WTC11 (cell line): ENCODE measurements at places on chromosomes 5 and 9. TPM values are rescaled to one million over a fixed set of nuclear protein-coding genes. Genes with fewer than 3 reads are reported as not detected.

GRCh38 chr9:14560194-14560593, 133.0 kb downstream of the ZDHHC21 start:
- H3K4me3 ChIP-seq: no peak overlapping the region
- H3K27me3 ChIP-seq: no peaks in the 10 kb centered on the region; the same call in 1 of the 2 replicates
- no peak for DNase-seq
- H3K36me3 ChIP-seq: no peaks in the 10 kb centered on the region
- H3K4me1 ChIP-seq: peaks cover 24% of the 10 kb centered on the region

DNA sequence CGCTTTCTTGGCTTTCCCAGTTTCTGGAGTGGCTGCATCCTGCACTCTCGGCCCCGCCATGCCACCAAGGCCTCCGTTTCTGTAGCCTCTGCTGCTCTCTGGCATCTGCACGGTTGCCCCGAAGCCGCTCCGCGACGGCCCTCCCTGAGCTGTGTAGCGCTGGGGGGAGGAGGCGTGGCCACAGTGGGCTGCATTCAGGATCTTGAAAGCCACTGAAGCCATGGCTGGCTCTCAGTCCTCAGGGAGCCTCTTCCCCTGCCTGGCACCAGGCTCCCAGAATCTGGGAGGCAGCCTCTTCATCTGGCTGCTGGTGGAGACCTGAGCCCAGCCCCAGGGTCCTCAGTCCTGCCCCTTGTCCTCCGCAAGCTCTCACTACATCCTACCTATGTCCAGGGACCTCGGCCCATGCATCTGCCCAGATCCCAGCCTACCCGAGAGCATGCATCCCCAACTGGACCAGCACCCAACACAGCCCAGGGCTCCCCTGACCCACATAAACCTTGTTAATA, 25.1 kb downstream of the PAEP start:
- H3K27ac ChIP-seq: no peak overlapping the region
- H3K4me3 ChIP-seq: no peak overlapping the region
- no peak for DNase-seq
- 0 out of 2 replicates have a peak, but pooled peaks cover 3% of the 10 kb centered on the region for H3K36me3 ChIP-seq

DNA sequence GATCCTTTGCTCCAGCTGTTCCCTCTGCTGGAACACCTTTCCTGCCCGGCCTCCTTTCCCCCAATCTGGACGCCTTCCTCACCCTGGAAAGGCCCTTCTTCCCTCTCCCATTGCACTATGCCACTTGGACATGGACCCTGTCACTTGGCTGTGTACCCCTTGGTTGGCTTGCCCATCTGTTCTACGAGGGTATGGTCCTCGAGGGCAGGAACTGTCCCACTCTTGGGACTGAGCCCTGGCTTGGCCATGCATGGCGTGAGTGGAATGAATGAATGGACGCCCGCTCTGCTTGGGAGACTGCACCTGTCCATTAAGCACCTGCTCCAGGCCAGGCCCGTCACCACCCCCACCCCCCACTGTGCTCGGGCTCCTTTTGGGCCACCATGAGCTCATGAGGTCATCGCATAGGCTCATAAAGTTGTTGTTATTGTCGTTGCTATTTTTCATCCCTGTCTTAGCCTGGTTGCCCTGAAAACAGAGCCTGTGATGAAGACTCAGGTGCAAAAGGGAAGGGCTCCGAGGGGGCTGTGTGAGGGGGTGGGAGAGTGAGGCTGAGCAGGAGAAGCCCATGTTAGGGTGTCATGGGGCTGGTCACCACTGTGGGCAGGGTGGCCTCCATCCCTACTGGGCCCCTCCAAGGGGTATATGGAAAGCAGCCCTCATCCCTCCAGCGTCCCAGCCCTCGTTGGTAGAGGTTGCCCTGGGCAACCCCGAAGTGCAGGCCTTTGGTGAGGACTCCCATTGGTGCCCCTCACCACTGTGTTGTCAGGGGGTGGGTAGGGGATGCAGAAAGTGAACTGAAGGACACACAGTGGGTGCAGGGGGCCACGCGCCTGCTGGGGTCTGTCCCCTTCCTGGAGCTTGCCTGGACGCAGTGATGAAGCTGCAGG, 57.2 kb upstream of the IER5L start:
- H3K4me3 ChIP-seq: no peak overlapping the region
- H3K4me1 ChIP-seq: peaks cover 20% of the 10 kb centered on the region
- no peak for DNase-seq

- no peaks in the 10 kb centered on the region for H3K36me3 ChIP-seq
- H3K4me1 ChIP-seq: peaks cover 8% of the 10 kb centered on the region
- H3K4me3 ChIP-seq: no peak overlapping the region
- no peak overlapping the region for H3K27ac ChIP-seq
- H3K27me3 ChIP-seq: no peaks in the 10 kb centered on the region; the same call in 1 of the 2 replicates
- no peak for DNase-seq
These were observed 186.0 kb downstream of the PAX5 start for GRCh38 chr9:36847781-36848673.

GRCh38 chr9:75607521-75607920, 283.0 kb upstream of the PCSK5 start:
- no peak overlapping the region for H3K27ac ChIP-seq
- H3K36me3 ChIP-seq: no peaks in the 10 kb centered on the region
- H3K4me3 ChIP-seq: no peak overlapping the region
- no peaks in the 10 kb centered on the region for H3K4me1 ChIP-seq
- no peaks in the 10 kb centered on the region for H3K27me3 ChIP-seq

DNA sequence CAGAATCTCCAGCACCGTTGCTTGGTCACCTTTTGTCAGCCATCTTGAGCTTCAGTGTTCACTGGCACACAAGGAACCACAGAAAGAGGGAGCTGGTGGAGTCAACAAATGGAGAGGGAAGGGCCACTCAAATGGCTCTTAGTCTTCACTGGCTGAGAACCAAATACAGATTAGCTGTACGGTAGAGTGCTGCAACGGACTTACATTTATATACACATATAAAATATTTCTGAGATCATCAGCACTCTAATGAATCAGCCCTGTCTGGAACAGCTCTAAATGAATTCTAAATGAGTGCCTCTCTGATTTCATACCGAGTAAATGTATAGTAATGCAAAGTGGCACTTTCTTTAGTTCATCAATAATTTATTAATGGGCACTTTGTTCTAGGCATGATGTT, 24.8 kb downstream of the KCTD16 start:
- H3K4me1 ChIP-seq: no peaks in the 10 kb centered on the region
- DNase-seq: no peak
- no peak overlapping the region for H3K4me3 ChIP-seq
- H3K36me3 ChIP-seq: no peaks in the 10 kb centered on the region

- H3K4me1 ChIP-seq: peaks cover 5% of the 10 kb centered on the region; the same call in 1 of the 2 replicates
- no peak for DNase-seq
- H3K27ac ChIP-seq: no peak overlapping the region
- H3K4me3 ChIP-seq: no peak overlapping the region
- H3K36me3 ChIP-seq: no peaks in the 10 kb centered on the region
These were observed 25.8 kb downstream of the CAST start for GRCh38 chr5:96687812-96688453.

- H3K36me3 ChIP-seq: peaks cover 1% of the 10 kb centered on the region
- no peaks in the 10 kb centered on the region for H3K4me1 ChIP-seq
- H3K4me3 ChIP-seq: no peak overlapping the region
- H3K27me3 ChIP-seq: no peaks in the 10 kb centered on the region
- no peak overlapping the region for H3K27ac ChIP-seq
These were observed 94.9 kb downstream of the CACNA1B start for GRCh38 chr9:137972355-137972987.

GRCh38 chr9:133162861-133163503, 732 bp downstream of the GBGT1 start:
- H3K27ac ChIP-seq: no peak overlapping the region
- peaks cover 15% of the 10 kb centered on the region for H3K36me3 ChIP-seq
- peaks cover 6% of the 10 kb centered on the region for H3K4me1 ChIP-seq
- DNase-seq: peak; percentile 34
- H3K4me3 ChIP-seq: peak overlapping the region; percentile 76
- H3K27me3 ChIP-seq: peaks cover 11% of the 10 kb centered on the region

PTGR1 gene
- total RNA-seq: 41.6 to 51.8 TPM (median 49.0 TPM) in 3 replicates
